ENCODE measurements at places on chromosomes 11 and 22.

DNA sequence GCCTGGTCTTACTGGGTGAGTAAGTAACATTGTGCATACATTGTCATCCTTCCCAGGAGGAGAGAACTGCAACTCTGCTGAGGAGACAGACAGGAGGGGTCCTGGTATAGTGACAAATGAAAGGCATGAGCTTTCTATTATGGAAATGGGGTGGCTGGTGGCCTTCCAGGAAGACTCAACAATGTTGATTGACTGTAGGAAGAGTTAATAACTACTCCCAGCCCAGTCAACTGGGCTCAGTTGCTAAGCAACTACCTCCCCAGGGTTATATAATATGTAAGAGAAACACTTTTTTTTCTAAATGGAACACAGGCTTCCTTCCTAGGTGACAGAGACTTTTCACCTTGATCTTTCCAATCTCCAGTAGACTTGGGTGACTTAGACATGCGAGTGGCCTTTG is 28.2 kb downstream of the SEZ6L start:
- no peak for DNase-seq

- DNase-seq = no peak
These were observed 129.5 kb upstream of the SORL1-AS1 start for GRCh38 chr11:121582296-121582695.

DNA sequence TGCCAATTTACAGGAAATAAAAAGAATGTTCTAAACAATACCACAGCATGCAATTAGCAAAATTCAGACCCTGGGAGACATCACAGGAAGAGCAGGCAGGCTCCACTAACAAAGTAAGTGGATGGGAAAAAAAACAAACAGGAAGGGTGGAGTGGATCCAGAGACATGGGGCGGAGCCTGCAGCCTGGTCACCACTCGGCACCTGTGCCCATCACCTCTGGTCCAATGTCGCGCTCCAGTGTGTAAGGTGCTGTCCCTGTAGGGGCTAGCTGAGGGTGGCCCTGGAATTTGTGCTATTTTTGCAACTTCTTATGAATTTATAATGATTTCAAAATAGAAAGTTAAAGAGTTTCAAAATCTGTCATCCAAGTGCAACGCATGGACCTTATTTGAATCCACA is 11.0 kb upstream of the MOB2 start:
- DNase-seq = no peak

DNA sequence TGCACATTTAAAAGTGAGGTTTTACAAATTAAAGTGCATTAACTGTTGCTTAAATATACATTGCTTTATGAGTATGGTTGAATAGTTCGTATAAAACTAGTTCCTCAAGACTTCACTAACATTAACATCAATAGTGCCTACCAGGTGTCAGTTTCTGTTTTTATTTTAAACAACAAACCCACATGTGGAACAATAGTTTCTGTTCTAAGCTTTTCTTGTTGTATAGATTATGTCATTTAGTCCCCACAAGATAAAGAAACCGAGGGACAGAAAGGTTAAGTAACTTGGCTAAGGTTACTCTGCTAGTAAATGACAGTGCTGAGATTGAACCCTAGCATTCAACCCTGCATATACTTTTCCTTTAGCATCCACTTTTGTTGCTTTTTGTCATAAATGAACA is 41.4 kb upstream of the ST14 start:
- DNase-seq = no peak

DNA sequence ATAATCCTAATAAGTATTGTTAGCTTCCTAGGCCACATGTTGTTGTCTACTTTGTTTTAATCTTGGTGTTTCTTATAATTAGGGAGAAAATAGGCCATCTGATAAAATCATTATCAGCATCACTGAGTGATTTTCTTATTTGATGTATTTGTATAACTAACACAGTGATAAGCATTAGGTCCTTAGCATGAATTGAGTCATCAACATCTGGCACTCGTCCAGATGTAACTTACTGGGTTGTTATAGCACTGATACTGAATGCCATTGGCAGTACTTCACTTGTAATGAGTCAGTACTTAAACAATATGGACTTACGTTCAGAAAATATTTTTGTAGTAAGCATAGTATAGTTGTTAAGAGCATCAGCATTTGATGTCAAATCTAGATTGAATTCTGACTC is 16.2 kb downstream of the API5 start:
- no peak for DNase-seq

- DNase-seq = no peak
These were observed 91.4 kb upstream of the BIRC3 start for GRCh38 chr11:102225689-102226568.

DNA sequence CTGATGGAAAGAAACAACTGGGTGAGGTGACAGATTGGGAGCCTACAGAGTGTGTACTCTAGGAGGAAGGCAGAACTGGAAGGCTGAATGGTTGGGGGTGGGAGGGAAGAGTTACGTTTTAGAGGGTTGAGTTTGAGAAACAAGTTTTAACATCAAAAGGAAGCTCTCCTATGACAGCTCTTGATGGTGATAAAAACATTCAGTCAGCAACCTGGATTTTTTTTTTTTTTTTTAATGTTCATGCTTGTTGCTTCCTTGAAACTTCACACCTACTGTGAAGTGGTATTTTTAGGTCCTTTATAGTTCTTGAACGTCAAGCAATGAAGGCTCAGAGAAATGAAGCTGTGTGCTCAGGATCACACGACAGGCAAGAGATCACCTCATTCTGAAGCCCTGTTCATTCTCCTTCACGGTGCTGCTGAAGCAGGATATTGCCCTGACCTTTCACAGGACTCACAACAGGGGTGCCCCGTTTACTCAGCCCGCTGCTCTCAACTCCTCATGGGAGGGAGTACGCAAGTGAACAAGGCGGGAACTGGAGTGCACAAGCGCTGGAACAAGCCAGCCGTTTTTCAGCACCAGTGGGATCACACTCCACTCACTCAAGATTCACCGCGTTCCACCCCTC is 1.6 kb upstream of the TMEM109 start:
- no peak for DNase-seq

DNA sequence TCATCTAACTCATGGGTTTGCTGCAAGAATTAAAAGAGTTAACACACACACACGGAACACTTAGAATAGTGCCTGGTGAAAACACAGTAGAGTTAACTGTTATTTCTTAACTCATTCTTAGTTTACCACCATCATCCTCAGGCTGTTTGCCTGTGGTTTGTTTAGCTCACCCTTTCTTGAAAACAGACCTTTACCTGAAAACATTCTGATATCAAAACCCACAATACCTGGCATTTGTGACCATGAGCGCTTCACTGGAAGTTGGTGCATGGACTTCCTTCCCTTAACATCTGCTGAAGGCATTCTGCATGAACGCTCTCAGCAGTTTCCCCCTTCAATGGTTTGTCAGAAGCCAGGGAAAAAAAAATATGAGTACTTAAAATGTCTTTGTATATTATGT is 256.0 kb downstream of the ETS1 start:
- no peak for DNase-seq

DNA sequence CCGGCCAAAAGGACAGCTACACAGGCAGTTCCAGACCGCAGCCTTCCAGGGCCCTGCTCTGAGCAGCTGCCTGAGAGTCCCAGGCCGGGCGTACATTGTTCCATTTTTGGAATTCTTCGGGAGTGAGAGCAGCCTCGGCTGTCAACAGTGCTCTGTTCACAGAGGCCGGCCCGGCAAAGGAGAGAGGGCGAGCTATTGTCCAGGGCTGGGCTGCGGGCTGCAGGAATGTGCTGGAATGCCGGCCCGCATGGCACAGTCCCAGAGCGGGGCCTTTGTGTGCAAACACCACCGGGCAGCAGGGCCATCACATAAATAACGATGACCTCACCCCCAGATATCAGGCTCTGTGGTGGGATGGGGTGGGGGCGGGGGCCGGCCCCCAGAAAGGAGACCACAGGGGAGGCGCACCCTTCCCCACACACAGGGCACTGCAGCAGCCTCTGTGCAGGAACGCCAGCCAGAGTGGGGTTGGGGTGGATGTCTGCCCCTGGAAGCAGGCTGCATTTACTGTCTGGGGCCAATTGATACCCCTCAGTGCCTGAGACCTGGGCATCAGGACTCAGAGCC is 15.8 kb downstream of the LINC01488 start:
- no peak for DNase-seq

DNA sequence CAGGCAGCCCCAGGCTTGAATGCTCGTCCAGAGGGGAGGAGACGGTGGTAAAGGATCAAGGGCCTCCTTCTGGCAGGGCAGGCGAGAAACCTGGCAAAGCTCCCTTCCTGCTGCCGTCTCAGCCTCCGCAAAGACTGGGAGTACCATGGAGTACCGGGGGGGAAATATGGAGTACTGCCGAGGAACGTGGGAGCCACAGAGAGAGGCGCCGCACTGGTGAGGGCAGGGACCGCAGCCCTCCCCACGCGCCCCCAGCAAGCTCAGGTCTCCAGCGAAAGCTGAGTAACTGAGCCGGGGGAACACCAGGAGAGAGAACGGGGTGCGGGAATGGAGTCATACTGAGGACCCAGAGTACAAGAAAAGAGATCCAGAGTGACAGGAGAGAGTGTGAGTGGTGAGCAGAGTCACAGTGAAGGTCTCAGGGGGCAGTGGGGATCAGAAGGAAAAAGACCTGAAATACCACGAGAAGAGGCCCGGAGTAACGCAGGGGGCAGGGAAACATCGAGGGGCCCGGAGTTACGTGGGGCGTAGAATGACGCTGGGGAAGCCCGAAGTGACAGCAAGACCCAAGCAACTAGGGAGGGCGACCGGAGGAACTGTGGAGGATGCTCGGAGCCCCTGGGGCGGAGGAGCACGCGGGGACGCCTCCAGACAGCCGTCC is 740 bp downstream of the EML3 start:
- peak; percentile 52 for DNase-seq

DNA sequence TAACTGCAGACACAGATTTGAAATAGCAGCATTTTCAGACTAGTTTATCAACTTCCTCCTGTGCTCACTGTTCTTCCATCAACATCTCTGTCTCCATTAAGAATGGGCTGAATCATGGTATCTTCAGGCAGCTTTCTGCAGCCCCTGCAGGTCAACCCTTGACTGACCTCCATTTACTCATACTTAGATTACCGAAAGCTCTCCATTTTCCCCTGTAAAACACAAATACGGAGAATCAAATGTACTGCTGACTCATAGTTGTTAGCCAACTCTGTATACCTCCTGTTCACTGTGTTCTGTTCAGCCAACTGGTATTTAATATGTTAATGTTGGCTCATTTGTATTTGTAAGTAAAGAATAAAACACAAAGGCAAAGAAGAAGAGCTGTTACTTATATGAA is 364.0 kb downstream of the CASP12 start:
- DNase-seq = no peak

DNA sequence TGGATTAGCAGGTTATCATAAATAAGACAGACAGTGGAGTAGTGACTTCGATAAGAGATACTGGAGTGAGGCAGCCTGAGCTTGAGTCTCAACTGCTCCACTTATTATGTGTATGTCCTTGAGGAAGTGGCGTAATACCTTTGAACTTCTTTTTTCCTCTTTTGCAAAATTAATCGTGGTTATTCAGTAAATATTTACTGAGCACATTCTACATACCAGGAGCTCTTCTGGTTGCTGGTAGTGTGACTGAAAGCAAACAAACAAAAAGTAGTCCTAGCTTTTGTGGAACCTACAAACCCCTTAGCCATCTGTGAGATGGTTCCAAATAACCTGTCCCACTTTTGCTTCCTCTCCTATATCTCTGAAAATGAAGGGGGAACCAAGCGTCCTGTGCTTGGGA is 125.6 kb upstream of the ASPHD2 start:
- DNase-seq = no peak

- no peak for DNase-seq
These were observed 13.5 kb upstream of the ANKK1 start for GRCh38 chr11:113373981-113374560.

GRCh38 chr11:84655712-84656111 is 971.4 kb downstream of the DLG2 start:
- DNase-seq = no peak

GRCh38 chr22:44930016-44930710 is 79.6 kb downstream of the PHF21B start:
- DNase-seq = no peak

- no peak for DNase-seq
These were observed 116.0 kb upstream of the DDI1 start for GRCh38 chr11:103920449-103920848.

DNA sequence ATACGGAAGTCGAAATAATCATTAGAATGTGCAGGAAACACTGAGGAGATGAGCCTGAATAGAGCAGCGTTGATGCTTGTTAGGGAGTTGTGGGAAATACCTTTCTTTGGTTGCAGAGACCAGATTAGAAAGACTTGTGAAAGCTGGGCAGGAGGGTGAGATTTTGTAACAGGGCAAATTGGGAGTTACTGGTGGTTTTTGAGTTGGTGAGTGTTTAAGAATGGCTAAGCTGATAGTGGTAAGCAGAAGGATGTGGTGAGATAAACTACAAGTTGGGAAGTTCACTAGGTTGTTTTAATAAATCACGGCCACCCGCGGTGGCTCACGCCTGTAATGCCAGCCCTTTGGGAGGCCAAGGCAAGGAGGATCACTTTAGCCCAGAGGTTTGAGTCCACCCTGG is 34.4 kb downstream of the MCAM start:
- no peak for DNase-seq

- no peak for DNase-seq
These were observed 26.9 kb upstream of the TENM4 start for GRCh38 chr11:79467761-79468160.

- no peak for DNase-seq
These were observed 46.4 kb downstream of the LARGE2 start for GRCh38 chr11:45968901-45969300.

GRCh38 chr11:69839516-69839915 is 20.3 kb upstream of the FGF3 start:
- DNase-seq = no peak

GRCh38 chr11:69350040-69350439 is 56.1 kb downstream of the MYEOV start:
- no peak for DNase-seq

GRCh38 chr11:114819028-114819427 is 140.7 kb downstream of the NXPE2 start:
- no peak for DNase-seq

- DNase-seq = no peak
These were observed 35.0 kb upstream of the TPBGL start for GRCh38 chr11:75205564-75206020.

DNA sequence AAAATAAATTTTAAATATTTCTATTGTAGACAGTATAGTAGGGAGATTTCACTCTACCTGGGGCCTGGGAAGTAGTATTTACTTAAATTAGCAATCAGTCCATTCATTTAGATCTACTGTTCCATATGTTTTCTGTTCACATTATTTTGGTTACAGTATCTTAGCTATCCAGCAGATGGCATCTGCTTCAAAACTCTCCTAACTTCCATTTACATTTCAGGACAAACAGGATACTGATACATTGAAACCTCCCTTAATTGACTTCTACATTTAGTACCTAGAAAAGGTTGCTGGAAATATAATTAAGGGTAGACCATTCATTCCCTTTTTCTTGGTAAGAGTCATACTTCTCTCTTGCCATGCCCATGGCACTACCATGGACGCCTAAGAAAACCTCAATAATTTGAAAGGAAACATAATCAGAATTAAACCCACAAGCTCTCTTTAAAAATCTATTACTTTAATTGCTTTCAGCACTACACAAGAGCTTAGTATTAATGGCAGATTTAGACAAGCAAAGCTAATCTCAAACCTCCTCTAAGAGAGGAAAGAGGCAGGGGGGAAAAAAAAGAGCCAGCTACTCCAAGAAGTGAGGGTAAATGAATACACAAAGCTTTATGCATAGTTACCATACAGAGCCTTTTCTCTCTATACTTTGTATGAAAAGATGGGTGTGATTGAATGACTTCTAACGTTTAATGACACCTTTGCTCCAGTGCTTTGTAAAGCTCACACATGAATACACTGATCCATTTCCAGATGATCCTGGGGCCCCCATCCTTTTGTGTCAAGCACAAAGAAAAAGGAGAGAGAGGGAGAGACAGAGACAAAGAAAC is 131.2 kb upstream of the MTMR2 start:
- DNase-seq = no peak
